ENCODE measurements at places on chromosomes 5 and 9. TPM values are rescaled to one million over a fixed set of nuclear protein-coding genes. Genes with fewer than 3 reads are reported as not detected.

The CDC25C gene
- total RNA-seq = 36.2 TPM

The LCN12 gene
- 14.2 TPM for total RNA-seq

The RLN2 gene
- 2.9 TPM for total RNA-seq

The ARSI gene
- 3.2 TPM for total RNA-seq

The FRRS1L gene
- total RNA-seq = not detected

The C9orf153 gene
- 0.52 TPM for total RNA-seq

The PCDHA1 gene
- not detected for total RNA-seq

- no peak for DNase-seq
These were observed 31.0 kb downstream of the GOLGA2 start for GRCh38 chr9:128244837-128245231.

DNA sequence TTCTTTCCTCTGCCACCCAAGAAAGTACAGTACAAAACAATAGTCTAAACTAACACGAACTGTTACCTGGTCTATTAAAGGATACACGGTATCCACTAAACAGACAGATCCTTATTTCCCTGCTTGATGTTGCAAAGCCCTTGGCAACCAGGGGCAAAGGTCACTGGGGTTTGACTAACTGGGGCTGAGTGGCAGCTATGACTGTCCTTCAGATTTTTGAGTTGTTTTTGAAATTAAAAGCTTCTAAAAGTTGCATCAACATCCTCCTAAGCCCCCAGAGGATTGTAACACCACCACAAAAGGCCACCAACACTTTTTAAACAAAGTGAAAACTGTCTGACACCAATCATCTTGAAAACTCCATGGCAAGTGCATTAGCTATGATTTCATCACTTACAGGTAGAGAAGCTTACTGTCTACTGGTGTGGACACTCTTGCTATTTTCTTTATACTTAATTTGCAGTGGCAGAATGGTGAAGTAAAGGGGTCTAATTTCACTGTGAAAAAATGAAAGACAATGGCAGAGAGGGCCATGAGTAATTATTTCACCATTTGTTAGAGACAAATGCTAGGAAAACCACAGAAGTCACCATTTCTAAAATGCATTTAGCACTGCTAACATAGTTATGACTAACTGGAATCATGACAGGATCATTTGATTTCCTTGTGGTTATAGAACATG is 292.4 kb downstream of the EFNA5 start:
- no peak for DNase-seq

- no peak for DNase-seq
These were observed 8.5 kb downstream of the ANKH start for GRCh38 chr5:14863105-14863504.

DNA sequence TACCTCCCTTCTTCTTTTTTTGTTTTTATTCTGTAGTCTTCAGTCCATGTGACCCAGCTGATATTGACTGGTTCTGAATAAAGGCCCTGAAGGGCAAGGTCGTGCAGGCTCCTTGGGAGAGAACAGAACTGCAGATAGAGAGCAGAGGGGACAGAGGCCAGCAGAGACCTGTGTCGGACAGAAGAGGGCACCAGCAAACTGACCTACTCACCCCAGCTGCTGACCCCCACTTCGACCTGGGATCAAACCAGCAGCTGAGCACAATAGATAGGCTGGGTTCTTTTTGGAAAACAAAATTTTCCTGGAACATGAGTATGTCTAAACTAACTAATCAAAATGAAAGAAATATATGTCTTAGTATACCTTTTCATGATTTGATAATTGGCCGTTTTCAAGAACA is 695.1 kb downstream of the NR2F1-AS1 start:
- no peak for DNase-seq

GRCh38 chr9:35107297-35108290 is 4.7 kb upstream of the STOML2 start:
- DNase-seq = no peak

DNA sequence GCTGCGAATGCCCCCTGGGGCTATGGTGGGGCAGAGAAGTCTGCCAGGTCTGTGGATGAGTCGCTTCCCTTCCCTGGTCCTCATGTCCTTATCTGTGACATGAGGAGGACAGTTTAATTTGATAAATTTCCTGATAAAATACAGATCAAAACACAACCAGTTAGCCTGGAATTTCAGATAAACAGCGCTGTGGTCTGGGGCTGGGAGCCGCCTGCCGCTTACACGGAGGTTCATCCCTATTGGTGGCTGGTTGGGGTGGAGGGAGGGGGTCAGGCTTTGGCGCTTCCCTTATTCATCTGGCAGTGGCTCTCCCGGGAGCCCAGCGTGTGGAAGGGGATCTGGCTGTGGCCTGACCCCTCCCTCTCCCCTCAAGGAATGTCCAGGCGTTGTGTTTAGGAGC is 17.9 kb downstream of the CRB2 start:
- no peak for DNase-seq

GRCh38 chr5:137834498-137835049 is 33.1 kb upstream of the MYOT start:
- DNase-seq = no peak

DNA sequence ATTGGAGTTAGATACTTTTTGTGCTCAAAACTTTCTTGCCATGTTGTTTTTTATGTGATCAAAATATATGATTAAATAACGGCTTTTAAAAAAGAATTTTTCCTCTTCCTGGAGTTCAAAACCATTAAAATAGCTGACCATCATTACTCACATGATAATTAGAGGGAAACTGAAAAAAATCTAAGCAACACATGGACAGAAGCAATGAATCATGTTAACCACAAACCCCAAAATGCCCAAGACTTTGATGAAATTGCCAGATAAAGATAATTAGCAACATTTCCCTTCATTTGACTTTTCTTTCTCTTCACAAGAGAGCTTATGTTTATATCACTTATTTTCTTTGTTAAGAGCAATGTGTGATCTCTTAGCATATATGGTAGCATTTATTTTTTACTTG is 1294.2 kb downstream of the EFNA5 start:
- DNase-seq = no peak

- DNase-seq = peak; percentile 11
These were observed 316.4 kb downstream of the NR3C1 start for GRCh38 chr5:143086908-143087637.

- no peak for DNase-seq
These were observed 182.7 kb downstream of the NR3C1 start for GRCh38 chr5:143220748-143221251.

GRCh38 chr5:149138182-149138923 is 2.9 kb upstream of the ABLIM3 start:
- no peak for DNase-seq

DNA sequence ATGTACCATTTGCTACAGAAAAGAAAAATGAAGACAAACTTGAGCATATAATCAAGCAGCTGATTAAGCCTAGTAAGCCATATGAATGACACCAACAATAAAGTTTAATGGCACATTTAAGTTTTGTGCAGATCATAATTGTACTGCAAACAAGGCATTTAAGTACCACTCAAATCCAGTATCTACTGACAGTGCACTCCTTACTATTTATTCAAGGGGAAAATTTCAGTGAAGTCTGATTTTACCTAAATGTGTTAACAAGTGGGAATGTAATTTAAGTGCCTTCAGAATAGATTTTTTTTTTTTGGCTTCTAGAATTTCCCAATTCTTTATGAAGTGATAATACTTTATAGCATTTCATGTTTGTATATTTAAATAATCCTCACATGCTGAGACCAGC is 341.0 kb upstream of the POU5F2 start:
- no peak for DNase-seq

- no peak for DNase-seq
These were observed 8.1 kb downstream of the CDKN2A start for GRCh38 chr9:21985964-21986667.
